ENCODE measurements at places on chromosomes 4 and X. TPM values are rescaled to one million over a fixed set of nuclear protein-coding genes. Genes with fewer than 3 reads are reported as not detected.

Gene CCDC120
- polyA plus RNA-seq = 27.9 TPM

Gene GPM6B
- 1.1 TPM for polyA plus RNA-seq

Gene ADD1
- polyA plus RNA-seq = 156 TPM

Gene STEEP1
- 15.9 TPM for polyA plus RNA-seq

Gene RASGEF1B
- 22.1 TPM for polyA plus RNA-seq

Gene STARD8
- polyA plus RNA-seq = 0.75 TPM

Gene ZNF280C
- polyA plus RNA-seq = 0.91 TPM

Gene GPC3
- polyA plus RNA-seq = 0.39 TPM

Gene SLC6A8
- polyA plus RNA-seq = 41.4 TPM

Gene ARX
- not detected for polyA plus RNA-seq

Gene ADH1A
- polyA plus RNA-seq = not detected

Gene SSX4
- not detected for polyA plus RNA-seq

Gene GABRG1
- polyA plus RNA-seq = 0.01 TPM

Gene DMP1
- polyA plus RNA-seq = not detected

Gene CT45A10
- not detected for polyA plus RNA-seq

Gene AMBN
- not detected for polyA plus RNA-seq

Gene ITIH6
- not detected for polyA plus RNA-seq

Gene TSPAN7
- polyA plus RNA-seq = 16.8 TPM

Measured in esophagus (tissue), 2 donors.